Cortex of kidney (tissue), 1 donor: ENCODE measurements at places on chromosomes 7 and 10.

- DNase-seq: no peak
Measured at GRCh38 chr7:93194386-93194785, 31.9 kb downstream of the HEPACAM2 start.

- no peak for DNase-seq
Measured at GRCh38 chr10:121578965-121579364, 19.3 kb downstream of the FGFR2 start.

DNA sequence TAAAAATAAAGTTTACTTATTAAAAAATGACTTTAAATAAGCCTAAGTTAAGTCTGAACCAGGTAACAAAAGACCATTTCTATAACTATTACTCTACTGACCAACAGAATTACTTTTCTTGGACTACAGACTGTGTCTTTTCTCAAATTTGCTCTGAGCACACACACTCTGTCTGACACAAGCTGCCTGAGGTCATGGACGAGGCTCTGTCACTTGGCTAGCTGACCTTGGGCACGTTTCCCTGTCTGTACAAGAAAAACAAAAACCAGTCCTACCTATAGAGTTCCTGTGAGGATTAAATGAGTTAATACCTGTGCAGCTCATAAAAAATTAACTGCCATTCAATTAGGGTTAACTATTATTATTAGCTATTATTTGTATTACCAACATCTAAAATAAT is 22.9 kb downstream of the ATE1 start:
- DNase-seq: no peak

DNA sequence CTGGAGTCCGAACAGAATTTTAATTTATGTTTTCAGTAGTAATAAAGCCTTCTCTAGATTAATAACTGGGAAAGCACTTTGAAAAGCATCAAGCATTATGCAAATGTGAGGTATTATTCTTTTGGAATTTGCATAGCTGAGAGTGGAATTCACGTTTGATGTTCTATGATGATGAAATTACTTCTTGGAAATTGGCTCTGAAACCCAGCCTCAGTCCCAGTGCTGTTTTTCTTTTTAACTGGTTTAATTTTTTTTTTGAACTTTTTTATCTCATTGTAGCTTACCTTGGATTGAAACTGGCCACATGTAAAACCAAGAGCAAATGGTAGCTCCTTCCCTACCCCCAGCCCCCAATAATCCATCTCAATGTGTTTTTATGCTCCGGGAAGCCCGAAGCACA is 1.2 kb downstream of the TBXAS1 start:
- no peak for DNase-seq

- no peak for DNase-seq
Measured at GRCh38 chr7:47970761-47971160, 8.7 kb downstream of the HUS1 start.

GRCh38 chr10:52258799-52259425 is 55.2 kb upstream of the DKK1 start:
- DNase-seq: no peak

DNA sequence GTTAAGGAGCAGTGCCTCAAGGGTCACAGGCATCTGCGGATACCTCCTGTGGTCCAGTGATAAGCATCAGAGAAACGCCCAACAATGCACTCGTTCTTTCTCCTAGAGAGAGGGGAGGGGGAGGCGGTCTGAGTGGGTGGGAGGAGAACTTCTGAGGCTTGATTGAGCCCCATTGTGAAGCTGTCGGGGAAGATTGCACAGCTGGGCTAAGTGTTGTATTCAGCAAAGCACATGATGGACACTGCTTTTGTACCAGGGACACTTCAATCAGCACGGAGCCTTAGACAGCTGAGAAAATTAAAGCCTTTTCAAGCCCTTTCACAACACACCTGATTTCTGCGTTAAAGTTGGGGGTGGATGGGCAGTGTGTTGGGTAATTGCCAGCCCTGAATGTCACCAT is 230.3 kb upstream of the GHITM start:
- no peak for DNase-seq

DNA sequence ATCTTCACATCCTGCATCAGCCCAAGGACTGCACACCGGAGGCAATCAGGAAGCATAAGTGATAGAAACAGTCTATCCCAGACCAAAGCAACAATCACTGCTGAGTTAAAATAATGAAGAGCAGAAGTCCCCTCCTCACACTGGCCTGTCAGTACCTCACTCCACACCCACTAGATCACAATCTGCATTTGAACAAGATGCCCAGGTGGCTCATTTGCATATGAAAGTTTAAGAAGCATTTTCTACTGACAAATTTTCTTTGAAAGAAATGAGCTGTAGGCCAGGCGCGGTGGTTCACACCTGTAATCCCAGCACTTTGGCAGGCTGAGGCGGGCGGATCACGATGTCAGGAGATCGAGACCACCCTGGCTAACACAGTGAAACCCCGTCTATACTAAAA is 77.4 kb downstream of the CUL2 start:
- no peak for DNase-seq

DNA sequence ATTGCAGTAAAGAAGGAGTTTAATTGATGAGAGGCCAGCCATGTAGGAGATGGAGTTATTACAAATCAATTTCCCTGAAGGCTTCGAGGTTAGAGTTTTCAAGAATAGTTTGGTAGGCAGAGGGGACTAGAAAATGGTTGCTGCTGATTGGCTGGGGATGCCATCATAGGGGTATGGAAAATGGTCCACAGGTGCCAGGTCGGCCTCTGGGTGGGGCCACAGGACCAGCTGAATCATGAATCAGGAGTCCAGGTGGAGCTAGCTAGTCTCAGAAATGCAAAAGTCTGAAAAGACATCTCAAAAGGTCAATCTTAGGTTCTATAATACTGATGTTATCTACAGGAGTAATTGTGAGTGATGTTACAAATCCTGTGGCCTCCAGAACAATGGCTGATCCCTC is 714.0 kb upstream of the GHITM start:
- DNase-seq: no peak

- no peak for DNase-seq
Measured at GRCh38 chr7:2157473-2158279, 75.1 kb downstream of the MAD1L1 start.

GRCh38 chr10:110020265-110020664 is 12.5 kb downstream of the ADD3 start:
- DNase-seq: no peak

DNA sequence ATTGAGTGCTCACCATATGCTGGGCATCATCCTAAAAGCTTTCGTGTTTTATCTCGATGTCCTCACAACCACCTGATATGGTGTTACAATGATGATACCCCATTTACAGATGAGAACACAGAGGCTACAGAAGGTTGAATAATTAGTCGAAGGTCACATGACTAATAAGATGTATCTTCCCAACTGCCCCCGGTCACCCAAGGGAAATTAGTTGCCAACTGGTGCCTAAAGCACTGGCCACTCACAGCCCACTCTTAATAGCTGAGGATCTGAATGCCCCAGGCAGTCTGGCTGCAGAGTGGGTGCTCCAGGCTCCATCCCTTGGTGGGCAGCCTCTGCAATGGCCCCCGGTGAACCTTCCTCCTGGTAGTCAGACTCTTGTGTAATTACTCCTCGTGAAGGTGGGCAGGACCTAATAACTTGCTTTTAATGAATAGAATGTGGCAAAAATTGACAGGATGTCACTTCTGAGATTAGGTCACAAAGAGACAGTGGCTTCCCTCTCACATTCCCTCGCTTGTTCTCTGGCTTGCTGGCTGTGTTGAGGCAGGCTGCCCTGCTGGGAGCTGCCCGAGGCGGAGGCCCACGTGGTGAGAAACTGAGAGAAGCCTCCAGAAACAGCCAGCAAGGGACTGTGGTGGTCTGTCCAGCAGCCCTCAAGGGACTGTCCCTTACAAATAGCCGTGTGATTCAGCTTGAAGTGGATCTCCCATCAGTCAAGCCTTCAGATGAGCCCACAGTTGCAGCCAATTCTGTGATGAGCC is 109.4 kb downstream of the ARHGAP22 start:
- DNase-seq: no peak
